ENCODE measurements at places on chromosomes 12 and 14. TPM values are rescaled to one million over a fixed set of nuclear protein-coding genes. Genes with fewer than 3 reads are reported as not detected.

PLEK2 gene
- total RNA-seq, result 2.2 TPM

PIWIL1 gene
- not detected for total RNA-seq

GRCh38 chr14:37063467-37064240 lies 108.8 kb downstream of the SLC25A21 start:
- DNase-seq, result no peak

DNA sequence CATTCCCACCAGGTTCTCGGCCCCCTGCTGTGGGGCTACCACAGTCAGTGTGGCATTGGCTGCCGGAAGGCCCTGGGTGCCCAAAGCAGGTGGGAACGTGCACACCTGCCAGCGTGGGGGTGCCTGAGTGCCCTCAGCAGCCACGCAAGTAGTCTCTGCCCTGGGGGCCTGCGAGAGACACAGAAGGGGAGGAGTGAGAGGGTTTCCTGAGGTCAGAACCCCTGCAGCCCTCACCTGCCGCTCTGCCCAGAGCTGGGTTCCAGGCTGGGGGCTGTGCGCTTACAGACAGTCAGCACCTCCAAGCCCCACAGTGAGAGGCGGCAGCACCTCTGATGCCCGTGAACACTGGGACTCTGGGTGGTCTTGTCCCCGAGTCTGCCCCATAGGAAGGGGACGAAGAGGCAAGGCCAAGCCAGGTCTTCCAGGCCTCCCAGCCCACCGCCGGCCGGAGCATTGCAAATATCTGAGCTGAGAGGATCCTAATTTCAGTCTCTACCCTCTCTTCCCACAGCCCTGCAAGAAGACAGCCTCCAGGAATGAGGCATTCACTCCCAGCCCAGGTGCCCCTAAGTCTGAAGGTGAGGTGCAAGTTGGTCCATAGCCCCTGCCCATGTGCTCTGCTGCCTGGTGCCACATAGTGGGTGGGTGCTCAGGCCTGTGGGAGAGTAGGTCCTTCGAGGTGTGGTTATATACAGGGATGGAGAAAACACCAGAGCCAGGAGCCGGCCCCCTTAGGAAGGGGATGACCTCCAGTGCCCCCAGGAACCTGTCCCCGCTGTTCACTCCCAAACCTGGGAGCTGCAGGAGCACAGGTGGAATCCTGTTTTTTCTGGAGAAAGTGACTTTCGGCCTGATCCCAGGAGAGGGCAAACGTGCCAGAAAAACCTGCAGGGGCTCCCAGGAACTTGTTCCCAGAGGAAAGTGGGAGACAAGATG lies 291.1 kb upstream of the RTL1 start:
- no peak for DNase-seq

- DNase-seq, result no peak
Measured at GRCh38 chr12:29893002-29893401, 109.3 kb upstream of the TMTC1 start.

DNA sequence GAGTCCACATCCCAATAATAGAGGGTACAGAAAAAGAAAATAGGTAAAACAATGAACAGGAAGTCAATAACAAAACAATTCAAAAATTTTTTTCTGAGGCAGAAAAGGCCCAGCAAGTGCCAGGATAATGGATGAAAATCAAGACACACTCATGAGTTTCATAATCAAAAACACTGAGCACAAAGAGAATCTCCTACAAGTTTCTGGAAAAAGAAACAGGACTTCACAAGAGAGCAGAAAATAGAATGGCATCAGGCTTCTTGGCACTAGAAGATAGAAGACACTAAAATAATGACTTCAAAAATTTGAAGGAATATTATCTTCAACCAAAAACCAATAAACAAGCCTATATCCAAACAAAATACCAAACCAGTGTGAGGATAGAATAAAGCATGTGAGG lies 36.8 kb downstream of the DMAC2L start:
- DNase-seq, result no peak

Data from MG63 (cell line).